Fibroblast of pulmonary artery (primary cell): ENCODE measurements at places on chromosomes 5 and 9.

- DNase-seq: peak; percentile 92
Measured at GRCh38 chr9:35161713-35162604, at the start of gene UNC13B. TSS of gene UNC13B (plus strand) at chr9:35162009. CDS start at chr9:35162284, 275 bp downstream.

GRCh38 chr9:29212397-29213387 is 1639.4 kb upstream of the C9orf72 start:
- no peak for DNase-seq

DNA sequence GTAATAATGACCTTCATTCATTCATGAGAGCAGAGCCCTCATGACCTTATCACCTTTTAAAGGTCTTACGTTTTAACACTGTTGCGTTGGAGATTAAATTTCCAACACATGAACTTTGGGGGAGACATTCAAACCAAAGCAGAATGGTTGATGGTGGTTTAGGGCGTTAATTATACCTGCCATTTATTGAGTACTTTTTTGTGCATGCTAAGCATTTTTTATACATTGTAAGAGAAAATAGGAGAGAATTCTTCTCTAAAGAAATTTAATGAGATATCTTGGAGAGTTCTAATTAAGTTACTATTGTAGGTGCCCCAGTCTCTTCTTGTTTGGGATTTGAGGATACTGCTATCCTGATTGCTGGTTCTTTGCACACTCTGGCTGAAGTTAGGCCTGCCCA is 12.4 kb downstream of the AP3S1 start:
- DNase-seq: no peak

GRCh38 chr9:34685591-34685990 is 5.5 kb downstream of the CCL19 start:
- no peak for DNase-seq

GRCh38 chr5:38364825-38365224 is 106.5 kb downstream of the EGFLAM start:
- DNase-seq: no peak

DNA sequence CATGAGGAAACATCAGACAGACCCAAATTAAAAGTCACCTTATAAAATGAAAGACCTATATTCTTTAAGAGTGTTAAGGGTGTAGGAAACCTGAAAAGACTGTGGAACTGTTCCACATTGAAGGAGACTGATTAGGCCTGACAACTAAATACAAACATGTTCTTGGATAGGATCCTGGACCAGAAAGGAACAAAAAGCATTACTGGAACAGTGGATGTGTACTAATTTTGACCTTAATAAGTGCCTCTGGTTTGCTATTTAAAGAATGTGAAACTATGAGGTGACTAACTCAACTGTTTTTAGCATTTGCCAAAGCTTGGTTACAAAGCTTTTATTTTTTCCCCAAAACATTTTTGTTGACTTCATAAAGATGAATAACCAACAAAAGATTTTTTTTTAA is 340.6 kb downstream of the CAAP1 start:
- DNase-seq: no peak

- no peak for DNase-seq
Measured at GRCh38 chr9:2018764-2019558, 3.8 kb downstream of the SMARCA2 start.

DNA sequence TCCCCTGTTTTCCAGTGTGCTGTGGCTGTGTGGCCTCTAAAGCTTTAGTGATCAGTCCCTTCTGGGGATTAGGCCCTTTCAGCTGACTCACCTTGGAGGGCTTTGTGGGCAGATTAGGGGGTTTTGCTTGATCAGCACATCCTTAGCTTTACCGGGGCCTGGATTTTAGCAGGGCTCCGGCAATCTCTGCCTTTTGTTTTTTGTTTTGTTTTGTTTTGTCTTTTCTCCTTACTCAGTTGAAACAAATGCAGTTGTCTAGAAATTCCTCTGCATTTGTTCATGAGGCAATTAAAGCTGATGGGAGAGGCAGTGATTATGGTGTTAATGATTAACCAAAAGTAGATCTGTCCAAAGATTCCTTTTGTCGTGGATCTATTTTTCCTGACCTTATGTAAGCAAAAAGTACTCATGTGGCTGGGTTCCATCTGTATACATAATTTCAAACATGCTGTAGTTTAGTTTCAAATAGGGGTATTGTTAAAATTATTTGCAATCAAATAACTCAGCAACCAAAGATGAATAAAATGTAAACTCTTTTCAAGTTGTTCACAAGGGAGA is 5.2 kb upstream of the TDRD7 start:
- DNase-seq: no peak
